Mammary epithelial cell (primary cell): ENCODE measurements at places on chromosomes 2 and 18.

DNA sequence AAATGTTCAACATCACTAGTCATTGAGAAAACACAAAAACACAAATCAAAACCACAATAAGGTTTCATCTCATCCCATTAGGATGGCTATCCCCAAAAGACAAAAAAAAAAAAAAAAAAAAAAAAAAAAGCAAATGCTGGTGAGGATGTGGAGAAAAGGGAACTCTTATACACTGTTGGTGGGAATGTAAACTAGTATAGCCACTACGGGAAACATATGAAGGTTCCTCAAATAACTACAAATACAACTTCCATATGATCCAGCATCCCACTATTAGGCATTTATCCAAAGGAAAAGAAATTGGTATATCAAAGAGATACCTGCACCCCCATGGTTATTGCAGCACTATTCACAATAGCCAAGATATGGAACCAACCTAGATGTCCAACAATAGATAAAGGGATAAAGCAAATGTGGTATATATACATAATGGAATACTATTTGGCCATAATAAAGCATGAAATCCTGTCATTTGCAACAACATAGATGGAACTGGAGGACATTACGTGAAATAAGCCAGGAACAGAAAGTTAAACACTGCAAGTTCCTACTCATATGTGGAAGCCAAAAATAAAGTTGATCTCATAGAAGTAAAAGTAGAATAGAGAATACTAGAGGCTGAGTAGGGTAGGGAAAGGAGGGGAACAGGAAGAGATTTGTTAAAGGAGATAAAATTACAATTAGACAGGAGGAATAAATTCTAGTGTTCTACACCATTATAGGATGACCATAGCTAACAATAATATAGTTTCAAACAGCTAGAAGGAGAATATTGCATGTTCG lies 8.4 kb downstream of the POLR1A start:
- DNase-seq, result no peak

GRCh38 chr18:63578357-63578958 lies 8.7 kb upstream of the SERPINB13 start:
- no peak for DNase-seq

GRCh38 chr2:47274054-47274782 lies 119.1 kb upstream of the STPG4 start:
- no peak for DNase-seq

DNA sequence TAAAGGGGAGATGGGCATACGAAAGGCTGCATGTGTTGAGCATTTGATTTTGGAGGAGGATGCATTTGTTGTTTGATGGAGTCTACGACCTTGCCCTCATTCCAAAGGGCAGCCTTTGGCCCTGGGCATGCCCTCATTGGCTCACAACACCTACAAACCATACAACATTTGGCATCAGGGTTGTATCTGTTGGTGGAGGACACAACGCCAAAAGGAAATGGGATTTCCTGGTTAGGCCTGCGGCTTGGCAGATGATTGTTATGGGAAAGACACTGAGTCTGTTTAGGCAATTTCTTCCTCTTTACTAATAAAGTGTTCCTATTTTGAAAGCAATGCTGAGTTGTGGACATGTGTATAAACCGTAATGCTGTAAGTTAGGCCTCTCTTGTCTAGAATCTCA lies 246.9 kb downstream of the LDLRAD4 start:
- no peak for DNase-seq

DNA sequence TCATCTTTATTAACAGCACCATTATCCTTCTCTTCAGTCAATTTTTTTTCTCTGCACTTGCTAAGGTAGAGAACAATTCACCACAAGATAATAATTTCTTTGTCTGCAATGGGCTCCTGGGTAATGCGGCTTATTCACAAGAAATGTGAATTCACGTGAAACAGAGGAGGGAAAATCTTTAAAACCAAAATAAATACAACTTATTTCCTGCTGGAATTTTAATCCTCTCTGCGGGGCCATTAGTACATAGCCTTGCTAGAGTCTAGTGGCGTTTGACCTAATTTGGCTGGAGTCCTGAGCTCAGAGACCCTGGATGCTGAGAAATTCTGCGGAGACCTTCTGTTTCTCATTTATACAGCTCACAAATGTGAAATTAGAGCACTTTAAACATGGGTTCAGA lies 319.3 kb upstream of the MMADHC start:
- no peak for DNase-seq

DNA sequence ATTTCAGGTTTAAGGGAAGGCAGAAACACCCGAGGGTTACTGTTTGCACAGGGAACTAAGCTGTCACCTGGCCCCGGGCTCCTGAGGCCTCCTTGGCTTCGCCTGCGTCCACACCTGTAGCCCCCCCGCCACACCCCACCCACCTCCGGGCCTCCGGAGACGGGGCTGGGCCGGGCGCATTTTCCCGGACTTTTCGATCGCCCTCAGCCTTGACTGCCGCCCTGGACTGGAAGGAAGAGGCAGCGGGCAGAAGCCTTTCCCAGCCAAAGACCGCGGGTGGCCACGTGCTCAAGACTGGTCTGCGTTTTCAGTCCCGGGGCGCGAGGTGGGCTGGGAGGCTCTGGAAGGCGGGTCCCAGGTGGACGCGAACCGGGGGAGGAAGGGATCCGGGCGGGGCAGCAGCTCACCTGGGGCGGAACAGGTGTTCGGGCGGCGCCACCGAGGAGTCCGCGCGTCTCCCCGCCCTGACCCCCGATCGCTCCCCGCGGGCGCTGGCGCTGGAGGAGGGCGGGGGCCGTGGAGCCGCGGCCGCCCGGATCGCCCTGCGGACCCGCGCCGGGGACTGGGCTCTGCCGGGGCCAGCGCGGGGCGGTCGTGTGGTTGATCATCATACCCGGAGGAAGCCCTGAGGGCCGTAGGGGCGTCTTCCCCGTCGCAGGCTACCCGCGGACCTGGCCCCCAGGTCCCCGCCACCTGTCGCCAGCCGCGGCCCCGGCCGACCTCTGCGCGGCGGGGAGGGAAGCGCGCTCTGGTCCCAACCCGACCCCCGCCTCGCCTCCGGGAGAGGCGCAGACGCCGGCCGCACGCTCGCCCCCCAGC lies 3.2 kb downstream of the ID2 start:
- DNase-seq, result peak; percentile 24

- peak; percentile 77 for DNase-seq
Observed at GRCh38 chr2:42618972-42619371, 50.5 kb downstream of the MTA3 start.

GRCh38 chr18:12307701-12308385 lies at the start of gene TUBB6:
Gene TUBB6, plus strand, starts transcription at chr18:12308241. Its CDS starts 52 bp downstream, at chr18:12308293.
- peak; percentile 82 for DNase-seq

GRCh38 chr2:113894156-113894743 lies 4.4 kb downstream of the ACTR3 start:
- DNase-seq, result peak; percentile 80

DNA sequence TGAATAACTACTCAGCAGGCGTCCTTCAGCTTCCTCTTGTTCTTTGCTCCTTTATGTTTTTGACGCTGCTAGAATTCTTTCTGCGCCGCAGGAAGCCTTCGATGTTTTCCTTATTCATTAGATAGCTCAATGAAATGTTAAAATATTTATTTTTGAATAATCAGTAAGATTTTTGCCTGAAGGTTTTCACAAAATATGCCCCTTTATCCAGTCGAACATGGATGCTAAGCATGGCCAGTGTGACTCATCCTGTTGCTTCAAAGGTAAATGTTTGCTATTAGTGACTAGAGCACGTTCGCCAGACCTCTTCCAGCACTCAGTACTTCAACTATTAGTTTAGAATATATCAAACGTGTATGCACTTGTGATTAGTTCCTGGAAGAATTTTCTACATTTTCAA lies 7.6 kb upstream of the MEIS1 start:
- DNase-seq, result no peak
